DMS79 (cell line): ENCODE measurements at places on chromosomes 3 and 15.

DNA sequence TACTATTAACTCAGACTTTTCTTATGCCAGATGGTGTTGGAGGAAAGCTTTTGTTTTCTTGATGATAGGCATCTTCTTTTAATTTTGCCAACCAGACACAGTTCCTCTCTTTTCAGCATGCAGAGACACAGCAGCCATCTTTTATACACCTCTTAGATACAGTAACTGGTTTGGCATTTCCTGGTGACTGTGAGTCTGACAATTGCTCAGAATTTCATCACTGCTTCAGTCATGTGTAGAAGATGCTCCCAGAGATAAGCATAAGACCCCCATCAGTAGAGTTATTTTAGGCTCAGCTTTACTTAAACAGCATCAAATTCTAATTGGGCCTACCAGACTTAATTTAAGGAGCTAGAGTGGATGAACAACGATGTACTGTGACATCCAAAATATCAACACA, 779.0 kb downstream of the SQOR start:
- no peak for DNase-seq

- no peak for DNase-seq
Observed at GRCh38 chr3:140013220-140013619, 78.2 kb downstream of the CLSTN2 start.

GRCh38 chr15:46386356-46386755, 751.5 kb downstream of the SQOR start:
- no peak for DNase-seq

DNA sequence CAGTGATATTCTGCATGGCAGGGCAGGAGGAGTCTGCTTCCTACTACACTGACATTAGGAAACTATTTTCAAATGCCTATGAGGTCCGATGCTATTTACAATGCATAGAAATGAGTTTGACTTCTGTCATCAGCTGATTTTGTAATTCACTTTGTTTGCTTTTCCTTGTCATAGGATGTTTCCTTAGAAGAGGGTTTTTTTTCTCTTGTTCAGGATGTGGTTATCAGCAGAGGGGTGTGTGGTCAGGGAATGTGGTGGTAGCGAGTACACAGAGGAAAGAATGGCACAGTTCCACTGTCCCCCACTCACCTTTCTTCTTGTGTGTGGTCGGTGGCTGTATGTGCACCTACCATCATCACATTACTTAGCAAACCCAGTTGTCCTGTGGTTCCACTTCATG, 231.5 kb downstream of the LRTM1 start:
- DNase-seq, result no peak

GRCh38 chr15:57500256-57500655, 91.4 kb upstream of the MYZAP start:
- DNase-seq, result no peak

DNA sequence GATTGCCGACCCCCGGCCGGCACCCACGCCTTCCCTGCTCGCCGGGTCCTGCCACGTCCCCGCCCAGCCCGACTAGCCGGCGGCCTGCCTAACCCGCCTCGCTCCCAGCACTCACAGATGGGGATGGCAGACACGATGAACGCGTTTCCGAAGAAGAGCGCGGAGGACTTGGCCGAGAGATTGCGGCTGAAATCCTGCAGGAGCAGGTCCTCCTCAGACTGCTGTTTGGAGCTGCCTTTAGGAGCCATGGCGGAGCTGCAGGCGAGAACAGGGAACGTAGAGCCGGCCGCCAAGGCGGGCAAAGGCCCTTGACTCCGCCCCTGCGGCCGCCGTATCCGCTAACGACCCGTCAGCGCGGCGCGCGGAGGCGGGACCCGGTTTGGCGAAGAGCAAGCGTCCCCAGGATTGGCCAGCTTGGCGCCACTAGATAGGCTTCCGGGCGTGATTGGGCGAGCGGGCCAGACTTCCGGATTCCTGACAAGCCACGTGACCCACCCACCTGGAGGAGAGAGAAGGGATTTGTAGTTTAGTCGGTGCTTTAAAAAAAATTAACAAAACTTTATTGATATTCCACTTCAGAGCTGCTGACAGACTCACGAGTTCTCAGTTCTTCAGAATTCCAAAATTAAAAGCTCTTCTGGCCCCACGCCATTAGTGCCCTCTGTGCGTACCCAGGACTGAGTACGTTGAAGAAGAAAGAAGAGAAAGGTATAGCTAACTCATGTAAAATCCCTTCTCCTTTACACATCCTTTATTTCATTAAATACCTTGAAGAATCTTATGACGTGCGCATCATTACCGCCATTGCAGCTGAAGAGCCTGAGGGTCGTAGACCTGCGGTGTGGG, at the start of gene SSR3:
SSR3 (minus strand) TSS at position 276 of the 846 bp plus-strand sequence; CDS start at position 248, 28 bp downstream.
- DNase-seq, result peak; percentile 97

- DNase-seq, result no peak
Observed at GRCh38 chr15:79430901-79431635, 1.1 kb upstream of the MINAR1 start.

DNA sequence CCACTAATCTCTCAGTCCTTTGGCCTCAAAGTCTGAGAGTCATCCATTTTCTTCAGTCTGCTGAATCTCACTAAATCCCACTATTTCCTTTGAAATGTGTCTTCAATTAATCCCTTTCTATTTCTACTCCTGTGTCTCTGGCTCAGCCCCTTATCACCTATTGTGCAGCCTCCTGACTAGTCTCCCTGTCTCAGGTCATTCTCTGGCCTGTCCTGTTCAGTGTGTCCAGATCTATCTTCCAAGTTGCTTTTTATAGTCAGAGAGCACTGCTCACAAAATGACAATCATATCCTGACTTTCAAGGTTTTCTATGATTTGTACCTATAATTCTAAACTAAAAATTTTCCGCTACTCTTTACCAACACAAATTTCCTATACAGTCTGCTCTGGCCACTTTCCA, 7.6 kb downstream of the ROPN1 start:
- DNase-seq, result no peak

- no peak for DNase-seq
Observed at GRCh38 chr3:42129014-42129953, 38.1 kb downstream of the TRAK1 start.

GRCh38 chr15:36449662-36450145, 129.7 kb upstream of the CDIN1 start:
- no peak for DNase-seq

DNA sequence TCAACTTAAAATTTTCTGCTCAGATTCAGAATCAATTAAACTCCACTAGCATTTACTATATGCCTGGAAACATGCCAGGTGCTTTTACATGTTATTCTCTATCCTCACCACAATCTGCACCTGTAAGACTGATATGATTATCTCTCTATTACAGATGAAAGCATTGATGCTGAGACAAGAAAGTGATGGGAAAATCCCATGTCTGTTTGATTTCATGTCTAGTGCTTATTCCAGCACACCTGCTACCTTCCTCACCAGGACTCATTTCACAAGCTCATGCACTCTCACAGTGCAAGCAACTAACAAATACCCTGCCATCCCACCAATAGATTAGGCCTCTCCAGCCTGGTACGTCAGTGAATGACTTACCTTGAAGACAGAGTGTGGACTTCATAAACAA, 25.0 kb upstream of the BCL6 start:
- peak; percentile 28 for DNase-seq

GRCh38 chr15:40633178-40633577, 39.1 kb downstream of the KNL1 start:
- no peak for DNase-seq

DNA sequence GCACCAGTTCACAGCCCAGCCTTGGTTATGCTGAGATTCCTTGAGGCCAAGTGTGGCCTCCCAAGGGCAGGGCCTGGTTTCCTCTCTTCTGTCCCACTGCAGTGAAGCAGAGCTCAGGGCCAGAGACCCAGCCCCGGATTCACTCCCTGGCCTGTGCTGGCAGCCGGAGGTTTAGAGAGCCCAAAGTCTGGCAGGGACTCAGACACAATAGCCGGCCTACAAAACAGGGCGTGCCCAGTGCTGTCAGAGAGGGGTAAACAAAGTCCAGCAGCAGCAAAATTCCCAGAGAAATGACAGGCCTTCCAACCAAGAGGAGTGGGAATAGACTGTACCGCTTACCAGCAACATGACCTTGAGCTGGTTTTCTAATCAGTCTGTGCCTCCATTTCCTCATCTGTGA, 14.0 kb downstream of the VIPR1 start:
- no peak for DNase-seq

- DNase-seq, result no peak
Observed at GRCh38 chr3:25655659-25656058, 9.0 kb downstream of the TOP2B start.

GRCh38 chr3:141392416-141392815, 24.1 kb downstream of the ZBTB38 start:
- DNase-seq, result no peak

GRCh38 chr3:40432793-40433192, 24.3 kb upstream of the RPL14 start:
- no peak for DNase-seq

GRCh38 chr3:128563439-128563838, 70.4 kb upstream of the GATA2 start:
- no peak for DNase-seq

DNA sequence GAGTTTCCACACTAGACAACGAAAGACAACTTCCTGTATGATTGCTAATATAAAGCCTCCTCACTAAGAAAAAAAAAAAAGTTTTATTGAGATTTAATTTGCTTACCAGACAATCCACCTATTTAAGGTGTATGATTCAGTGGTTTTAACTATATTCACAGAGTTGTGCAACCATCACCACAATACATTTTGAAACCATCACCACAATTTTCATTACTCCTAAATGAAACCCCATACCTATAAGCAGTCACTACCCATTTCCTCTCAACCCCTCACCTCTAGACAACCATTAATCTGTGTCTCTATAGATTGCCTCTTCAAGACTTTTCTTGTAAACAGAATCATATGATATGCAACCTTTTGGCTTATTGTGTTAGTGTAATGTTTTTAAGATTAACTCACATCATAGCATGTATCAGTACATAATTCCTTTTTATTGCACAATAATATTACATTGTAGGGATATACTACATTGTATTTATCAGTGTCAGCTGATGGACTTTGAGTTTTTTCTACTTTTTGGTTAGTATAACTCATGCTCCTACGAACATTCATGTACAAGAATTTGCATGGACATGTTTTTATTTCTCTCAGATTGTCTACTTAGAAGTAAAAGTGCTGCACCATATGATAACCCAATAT, 339.7 kb downstream of the NLGN1 start:
- no peak for DNase-seq

GRCh38 chr3:71647751-71648150, 64.2 kb upstream of the FOXP1 start:
- DNase-seq, result no peak

DNA sequence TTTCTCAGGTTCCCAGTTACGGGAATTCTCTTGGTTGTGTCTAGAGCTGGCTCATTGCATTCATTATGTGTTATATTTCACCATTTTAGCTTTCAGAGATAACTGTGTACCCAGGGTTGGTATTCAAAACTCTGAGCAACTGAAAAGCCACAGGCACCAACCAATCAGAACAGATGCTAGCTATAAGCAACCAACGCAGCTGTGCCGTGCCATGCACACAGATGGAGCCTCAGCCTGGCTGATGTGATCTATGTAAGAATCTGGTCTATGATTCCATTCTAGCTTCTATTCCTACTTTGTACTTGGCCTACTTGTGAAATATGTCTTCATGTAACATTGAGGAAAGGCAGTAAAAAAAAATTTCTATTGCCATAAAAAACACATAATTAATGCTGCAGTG, 95.0 kb upstream of the CCDC80 start:
- DNase-seq, result no peak

- no peak for DNase-seq
Observed at GRCh38 chr3:80889535-80889934, 871.9 kb downstream of the GBE1 start.

DNA sequence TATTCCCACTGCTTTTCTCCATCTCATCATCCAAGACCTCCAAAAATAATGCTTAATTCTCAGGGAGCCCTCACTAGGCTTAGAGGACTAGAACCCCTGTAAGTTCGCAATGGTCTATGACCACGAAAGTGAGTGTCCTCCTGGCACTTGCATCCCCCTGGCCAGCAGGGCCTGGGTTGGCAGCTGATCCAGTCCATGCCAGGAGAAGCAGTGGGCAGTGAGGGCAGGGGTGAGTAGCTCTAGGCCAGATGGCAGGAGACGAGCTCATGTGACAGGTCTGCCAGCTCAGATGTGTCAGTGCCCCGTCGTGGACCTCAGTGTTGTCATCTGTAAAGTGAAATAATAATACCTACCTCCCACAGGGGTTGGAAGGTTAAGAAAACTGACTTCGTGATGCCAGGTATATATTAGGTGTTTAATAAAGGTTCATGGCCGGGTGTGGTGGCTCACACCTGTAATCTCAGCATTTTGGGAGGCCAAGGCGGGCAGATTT, 11.1 kb downstream of the GP5 start:
- DNase-seq, result no peak

- DNase-seq, result no peak
Observed at GRCh38 chr3:195286115-195286872, 15.3 kb upstream of the XXYLT1 start.

DNA sequence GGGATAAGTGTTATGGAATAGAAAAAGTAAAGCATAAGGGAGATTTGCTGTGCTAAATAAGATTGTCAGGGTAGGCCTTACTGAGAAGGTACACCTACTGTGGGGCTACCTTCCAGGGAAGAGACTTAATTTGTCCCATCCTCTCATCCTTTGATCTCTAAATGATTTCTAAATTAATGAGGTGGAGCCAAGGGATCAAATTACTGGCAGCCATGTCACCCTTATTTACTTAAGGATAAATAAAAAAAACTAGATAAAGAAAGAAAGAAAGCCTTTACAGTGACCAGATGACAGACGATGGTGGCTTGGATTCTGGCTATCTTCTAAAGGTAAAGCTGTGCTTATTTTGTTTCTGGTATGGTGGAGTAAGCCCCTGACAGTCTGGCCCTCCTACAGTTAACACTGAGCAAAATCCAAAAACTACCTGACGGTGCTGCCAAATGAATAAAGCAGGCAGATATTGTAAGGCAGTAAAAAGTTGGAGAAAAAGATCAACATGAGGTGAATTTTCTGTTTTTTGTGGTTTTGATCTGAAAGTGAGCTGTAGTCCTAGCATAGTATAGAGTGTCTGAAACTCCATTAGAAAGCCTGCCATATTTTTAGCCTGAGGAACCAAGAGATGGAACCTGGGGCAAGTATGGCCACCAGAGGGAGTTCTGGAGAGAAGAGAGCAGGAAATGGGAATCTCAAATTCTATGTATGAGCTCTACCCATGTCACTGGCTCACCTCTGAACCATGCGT, 285.1 kb upstream of the MANF start:
- no peak for DNase-seq

GRCh38 chr15:77915261-77915960, 162.1 kb downstream of the TBC1D2B start:
- no peak for DNase-seq

DNA sequence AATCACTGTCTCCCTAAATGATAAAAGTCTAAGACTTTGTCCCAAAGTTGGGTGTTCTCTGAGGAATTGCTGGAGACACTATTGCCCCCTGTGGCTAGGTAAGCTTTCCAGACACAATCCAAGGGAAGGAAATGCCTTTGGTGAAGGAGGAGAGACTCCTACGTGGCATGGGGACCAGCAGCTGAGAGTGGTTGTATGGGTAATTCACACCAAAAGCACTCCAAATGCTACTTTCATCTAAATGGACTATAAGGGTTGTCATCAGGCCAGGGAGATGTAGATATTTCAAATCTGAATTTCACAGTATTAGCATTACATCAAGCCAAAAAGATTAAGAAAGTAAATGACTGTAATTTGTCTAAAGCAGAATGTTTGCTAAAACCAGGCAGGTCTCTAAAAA, 400.8 kb upstream of the THBS1 start:
- no peak for DNase-seq
